ENCODE measurements at places on chromosomes 7 and 10.
A peak's percentile ranks its signal among the peaks of the same experiment; 100 is the strongest.

GRCh38 chr7:148262721-148263229 lies 327.8 kb upstream of the C7orf33 start:
- DNase-seq, result peak; percentile 48

- DNase-seq, result no peak
Observed at GRCh38 chr7:108138911-108139310, 8.8 kb upstream of the LAMB4 start.

GRCh38 chr10:30848396-30849032 lies 183.2 kb downstream of the ZNF438 start:
- DNase-seq, result no peak

DNA sequence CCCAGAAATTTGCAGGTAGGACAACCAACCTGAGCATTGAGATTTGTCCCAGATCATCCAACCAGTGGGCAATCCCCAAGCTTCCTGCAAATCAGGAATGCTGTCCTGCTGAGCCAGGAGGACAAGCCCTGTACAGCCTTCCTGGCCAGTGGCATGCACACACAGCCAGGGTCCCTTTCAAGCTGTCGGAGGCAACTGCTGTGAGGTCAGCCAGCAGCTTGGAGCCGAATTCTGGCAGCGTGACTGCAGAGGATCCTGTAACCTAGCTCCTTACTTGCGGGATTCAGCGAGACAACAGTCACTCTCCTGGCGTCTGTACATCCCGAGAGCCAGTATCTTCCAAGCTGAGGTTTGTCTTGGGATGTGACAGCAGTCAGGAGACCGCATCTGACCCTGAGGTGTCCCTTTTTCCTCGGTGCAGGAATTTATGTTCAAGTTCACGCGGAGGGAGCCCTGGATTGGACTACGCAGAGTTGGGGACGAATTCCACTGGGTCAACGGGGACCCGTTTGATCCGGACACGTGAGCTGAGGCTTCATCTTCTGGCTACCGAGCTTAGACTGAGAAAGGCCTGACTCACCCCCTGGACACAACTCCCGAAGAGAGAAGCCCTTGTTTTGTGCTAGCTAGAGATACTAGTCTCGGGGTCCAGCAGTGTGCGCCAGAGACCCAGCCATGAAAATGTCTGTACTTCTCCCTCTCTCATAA lies 18.3 kb downstream of the CLEC2L start:
- DNase-seq, result no peak

DNA sequence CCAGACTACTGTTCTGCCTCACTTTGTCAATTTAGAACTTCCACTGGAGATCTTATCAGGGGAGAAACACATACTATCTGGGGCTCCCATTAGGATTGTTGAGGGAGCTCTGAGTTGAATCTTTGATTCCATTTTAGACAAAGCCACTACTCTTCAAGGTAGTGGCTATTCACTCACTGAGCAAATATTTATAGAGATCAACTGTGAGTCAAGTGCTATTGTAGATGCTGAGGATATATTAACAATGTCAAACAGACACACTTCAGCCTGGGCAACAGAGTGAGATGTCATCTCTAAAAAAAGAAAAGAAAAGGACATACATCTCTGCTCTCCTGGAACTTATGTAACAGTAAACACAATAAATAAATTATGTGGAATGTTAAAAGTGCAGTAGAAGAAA lies 315.3 kb downstream of the PTEN start:
- no peak for DNase-seq

DNA sequence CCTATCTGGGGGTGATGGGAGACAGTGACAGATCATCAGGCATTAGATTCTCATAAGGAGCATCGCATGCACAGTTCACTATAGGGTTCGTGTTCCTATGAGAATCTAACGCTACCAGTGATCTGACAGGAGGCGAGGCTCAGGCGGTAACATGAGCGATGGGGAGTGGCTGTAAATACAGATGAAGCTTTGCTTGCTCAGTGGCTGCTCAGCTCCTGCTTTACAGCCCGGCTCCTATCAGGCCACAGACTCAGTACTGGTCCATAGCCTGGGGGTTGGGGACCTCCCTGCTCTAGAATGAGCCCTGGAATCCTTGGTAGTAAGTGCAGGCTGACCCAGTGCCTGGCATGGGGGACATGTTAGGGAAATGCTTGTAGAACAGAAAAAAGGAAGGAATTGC lies 426.0 kb downstream of the TYW1 start:
- DNase-seq, result no peak

DNA sequence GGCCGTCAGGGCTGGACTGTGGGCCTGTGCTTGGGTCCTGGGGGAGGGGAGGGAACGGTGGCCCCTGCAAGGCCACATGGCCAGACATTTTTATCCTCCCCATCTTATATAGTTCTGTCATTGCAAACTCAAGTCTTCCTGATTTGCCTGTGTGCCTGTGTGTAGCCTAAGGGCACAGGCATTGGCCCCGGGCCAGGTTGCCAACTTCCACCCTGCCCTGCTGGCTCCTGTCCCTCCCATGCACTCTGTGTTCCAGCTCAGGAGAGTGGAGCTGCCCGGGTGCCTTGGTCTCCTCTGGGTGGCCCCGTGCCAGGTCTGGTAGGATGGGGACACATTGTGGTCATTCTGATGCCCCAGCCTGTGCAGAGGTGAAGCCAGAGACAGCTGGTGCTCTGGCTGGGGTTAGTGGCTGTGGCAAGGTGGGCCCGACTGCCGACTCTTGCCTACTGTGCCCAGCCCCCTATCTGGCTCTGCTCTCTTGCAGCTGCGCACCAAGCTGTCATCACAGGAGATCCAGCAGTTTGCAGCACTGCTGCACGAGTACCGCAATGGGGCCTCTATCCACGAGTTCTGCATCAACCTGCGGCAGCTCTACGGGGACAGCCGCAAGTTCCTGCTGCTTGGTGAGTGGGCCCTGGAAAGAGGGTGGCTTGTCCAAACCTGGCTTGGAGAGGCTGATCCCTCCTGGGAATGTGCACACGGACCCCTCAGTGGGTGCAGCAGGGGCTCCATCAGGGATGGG lies 14.8 kb downstream of the NACAD start:
- no peak for DNase-seq

GRCh38 chr7:155194382-155195140 lies 103.1 kb upstream of the INSIG1 start:
- no peak for DNase-seq

DNA sequence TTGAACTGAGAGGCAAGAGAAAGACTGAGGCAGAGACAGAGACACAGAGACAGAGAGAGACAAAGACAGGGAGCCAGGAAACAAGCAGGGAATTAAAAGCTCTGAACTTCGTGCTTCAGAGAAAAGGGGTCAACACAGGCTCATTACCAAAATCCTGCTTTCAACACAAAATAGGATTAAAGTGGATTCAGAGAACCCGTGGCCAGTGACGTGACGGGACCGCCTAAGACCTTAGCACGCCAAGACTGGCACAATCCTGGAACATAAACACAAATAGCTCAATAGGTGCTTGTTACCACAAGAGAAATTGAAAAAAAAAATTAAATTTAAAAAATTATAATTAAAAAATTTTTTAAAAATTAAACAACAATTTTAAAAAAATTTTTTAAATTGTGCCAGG lies 21.5 kb downstream of the ASB13 start:
- DNase-seq, result no peak

All from ACHN (cell line).